Ovary (tissue), 10 donors: ENCODE measurements at places on chromosomes 7 and 10.

GRCh38 chr7:41796331-41796730, 93.4 kb upstream of the INHBA start:
- DNase-seq, result no peak

DNA sequence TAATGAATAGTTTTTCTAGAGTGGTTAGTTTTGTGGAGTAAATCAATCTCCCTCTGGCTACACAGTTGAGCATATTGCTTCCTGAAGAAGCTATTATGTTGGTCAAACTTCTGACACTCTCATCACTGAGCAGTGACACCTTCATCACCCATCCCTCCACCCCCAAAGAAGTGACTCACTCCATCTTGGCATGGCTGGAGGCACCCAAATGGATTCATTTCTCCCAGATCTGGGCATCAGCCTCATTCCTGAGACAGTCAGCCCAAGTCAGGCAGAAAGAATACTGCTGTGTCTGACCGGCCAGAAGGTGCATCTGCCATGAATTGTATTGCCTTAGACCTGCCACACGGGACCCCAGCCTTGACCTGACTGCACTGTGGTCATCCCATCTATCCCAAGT, 117.0 kb upstream of the HABP2 start:
- DNase-seq, result no peak

- DNase-seq, result no peak
Observed at GRCh38 chr7:134939136-134939535, 47.2 kb upstream of the AGBL3 start.

DNA sequence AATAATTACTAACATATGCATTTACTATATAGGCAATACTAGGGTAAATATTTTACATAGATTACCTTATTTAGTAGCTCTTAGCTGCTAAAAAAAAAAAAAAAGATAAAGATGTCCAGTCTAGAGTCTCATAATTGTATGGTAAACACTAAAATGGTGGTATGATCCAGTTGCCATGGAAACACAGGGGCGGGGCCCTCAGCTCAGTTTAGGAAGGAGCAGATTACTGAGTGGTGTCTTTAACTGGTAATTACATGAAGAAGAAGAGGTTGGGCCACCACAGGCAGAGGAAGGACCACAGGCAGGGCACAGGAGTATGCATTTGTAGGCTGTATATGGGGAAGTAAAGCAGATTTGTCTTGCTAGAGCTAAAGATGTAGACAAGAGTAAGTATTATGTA, 43.7 kb downstream of the ITGB8 start:
- no peak for DNase-seq

- DNase-seq, result no peak
Observed at GRCh38 chr7:42967391-42967790, 35.2 kb downstream of the MRPL32 start.

DNA sequence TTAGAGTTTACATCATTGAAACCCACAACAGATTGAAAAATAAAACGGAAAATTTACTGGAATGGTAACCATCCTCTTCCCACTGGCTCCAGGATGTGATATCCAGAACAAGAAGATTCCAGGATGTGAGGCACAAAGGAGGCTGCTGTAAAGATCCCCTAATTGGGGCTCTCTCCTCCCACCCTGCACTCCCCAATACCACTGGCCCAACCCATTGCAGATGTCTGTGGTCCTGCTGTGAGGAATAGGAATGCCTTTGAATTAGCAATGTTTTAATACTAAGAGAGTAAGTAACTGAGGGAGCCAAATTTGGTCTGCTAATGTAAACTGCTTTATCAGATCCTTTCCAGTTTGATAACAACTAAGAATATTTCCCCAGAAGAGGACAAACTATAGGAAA, 225.9 kb upstream of the INHBA start:
- DNase-seq, result no peak

- no peak for DNase-seq
Observed at GRCh38 chr7:80369321-80369720, 142.5 kb downstream of the GNAT3 start.

DNA sequence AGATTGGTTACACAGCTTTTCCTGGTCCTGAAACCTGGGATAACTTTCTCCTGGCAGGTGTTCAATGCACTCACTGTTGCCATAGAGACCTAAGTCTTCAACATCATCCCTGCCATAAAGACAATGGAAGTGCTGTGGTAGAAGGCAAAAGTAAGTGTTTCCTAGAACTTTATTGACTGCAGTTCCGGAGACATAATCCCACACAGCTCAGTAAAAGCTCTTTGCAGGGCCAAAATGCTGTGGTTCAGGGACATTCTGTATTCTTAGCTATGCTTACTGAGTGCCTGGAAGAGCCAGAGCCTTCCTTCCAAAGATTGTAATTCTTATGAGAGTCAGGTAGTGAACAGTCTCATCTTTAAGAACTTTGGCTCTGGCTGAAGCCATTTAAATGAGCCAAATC, 5.3 kb downstream of the WIPF3 start:
- DNase-seq, result no peak

DNA sequence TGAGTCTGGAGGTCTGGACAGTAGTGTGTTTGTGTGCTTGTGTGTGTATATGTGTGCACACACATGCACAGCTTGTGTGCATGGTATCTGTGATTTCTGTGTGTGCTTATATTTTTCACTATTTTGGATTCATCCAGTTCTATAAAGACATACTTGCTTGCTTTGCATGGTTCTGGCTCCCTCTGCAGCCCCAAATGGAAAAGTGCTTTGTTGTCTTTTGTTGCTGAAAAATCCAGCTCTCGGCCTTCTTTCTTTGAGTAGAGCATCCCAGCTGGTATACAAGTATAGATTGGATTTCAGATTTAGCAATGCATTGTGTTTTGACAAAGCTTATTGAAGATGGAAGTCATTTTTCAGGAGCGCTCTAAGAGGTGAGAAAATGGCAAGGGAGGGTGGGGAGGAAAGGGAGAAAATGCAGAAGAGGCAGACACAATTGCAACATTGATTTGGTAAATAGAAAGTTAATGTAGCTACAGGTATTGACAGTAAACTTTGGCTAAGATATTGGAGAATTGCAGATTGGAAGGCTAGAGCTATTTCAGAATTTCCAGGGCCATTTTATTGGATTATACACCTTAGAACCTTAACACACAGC, 333.9 kb downstream of the AUTS2 start:
- DNase-seq, result peak; percentile 42

DNA sequence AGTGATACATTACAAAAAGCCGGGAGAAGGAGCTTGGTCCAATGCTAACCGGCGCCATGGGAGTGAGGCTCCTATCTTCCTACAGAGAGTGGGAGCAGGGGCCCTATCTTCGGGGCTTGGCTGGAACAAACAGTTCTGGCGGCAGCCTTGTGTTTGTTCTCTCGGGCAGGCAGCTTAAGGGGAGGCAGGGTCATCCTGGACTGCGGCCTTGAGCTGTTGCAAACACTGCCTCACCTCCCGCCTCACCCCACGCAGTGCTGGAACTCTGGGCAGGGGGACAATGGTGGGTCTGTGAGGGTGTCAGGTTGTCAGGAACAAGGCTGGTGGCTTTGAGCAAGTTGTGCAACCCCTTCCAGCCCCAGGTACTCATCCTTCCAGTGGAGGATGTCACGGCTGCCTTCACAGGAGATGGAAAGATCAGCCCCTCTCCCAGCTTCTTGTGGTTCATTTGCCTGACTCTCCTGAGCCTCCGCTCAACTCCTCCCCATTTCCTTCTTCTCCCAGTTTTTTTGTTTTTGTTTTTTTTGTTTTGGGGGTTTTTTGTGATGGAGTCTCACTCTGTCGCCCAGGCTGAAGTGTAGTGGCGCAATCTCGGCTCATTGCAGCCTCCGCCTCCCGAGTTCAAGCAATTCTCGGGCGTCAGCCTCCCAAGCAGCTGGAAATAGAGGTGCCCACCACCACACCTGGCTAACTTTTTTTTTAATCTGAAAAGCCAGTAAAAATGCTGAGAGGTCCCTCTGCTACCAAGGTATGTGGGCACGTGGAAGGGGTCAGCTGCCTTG, 57.4 kb downstream of the SPOCK2 start:
- DNase-seq, result peak; percentile 84

DNA sequence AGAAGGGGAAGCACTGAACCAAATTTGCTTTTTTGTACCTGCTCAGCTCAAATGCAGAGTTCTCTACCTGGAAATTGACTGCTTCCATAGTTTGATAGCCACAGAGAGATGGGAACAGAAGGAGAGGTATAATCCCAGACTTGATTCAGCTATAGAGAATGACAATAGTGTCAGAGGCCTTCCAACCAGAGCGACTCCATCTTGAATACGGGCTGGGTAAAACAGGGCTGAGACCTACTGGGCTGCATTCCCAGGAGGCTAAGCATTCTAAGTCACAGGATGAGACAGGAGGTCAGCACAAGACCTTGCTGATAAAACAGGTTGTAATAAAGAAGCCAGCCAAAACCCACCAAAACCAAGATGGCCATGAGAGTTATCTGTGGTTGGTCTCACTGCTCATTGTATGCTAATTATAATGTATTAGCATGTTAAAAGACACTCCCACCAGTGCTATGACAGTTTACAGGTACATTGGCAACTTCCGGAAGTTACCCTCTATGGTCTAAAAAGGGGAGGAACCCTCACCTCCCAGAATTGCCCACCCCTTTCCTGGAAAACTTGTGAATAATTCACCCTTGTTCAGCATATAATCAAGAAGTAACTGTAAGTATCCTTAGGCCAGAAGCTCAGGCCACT, 42.7 kb upstream of the ATRNL1 start:
- DNase-seq, result no peak

GRCh38 chr7:34090816-34091215, 185.5 kb downstream of the BMPER start:
- DNase-seq, result no peak

GRCh38 chr10:52469970-52470705, 156.1 kb downstream of the DKK1 start:
- DNase-seq, result no peak

DNA sequence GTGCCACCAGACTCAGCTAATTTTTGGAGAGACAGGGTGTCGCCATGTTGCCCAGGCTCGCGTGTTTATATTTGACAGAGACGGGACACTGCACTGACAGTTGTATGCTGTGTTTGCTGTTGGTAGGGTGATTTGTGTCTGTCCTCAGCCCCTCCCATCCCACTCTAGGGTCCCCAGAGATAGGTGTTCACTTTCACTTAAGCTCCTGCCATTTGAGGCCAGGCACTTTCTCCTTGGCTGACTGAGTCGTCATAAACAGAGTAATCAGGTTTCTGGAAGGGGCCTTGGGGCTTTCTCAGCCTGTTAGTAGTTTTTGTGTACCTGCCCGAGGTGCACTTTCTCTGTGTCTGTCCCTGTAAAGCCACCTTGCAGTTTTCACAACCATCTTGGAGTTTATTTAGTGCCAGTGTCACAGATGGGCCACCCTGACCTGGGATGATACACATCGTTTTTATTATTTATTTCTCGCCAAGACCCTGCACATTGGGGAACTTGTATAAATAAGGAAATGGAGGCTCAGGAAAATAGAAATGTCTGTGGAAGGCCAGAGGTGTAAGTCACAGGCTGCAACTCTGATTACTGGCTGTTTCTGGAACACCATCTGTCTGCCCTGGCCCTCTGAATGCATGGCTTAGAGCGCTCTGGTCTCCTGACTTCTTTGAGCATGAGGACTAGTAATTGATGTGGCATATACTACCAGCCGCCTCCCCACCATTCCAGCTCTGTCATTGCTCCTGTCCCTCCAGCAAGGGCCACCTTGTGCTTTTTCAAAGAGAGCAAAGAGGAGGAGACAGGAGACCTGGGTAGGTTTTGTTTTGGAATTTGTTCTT, 81.9 kb upstream of the PDCD4 start:
- DNase-seq, result no peak

GRCh38 chr7:86968618-86969017, 90.8 kb downstream of the ELAPOR2 start:
- DNase-seq, result no peak
